ENCODE measurements at places on chromosomes 11 and 22.

GRCh38 chr22:23841736-23842445 lies 3.1 kb upstream of the DERL3 start:
- no peak for DNase-seq

DNA sequence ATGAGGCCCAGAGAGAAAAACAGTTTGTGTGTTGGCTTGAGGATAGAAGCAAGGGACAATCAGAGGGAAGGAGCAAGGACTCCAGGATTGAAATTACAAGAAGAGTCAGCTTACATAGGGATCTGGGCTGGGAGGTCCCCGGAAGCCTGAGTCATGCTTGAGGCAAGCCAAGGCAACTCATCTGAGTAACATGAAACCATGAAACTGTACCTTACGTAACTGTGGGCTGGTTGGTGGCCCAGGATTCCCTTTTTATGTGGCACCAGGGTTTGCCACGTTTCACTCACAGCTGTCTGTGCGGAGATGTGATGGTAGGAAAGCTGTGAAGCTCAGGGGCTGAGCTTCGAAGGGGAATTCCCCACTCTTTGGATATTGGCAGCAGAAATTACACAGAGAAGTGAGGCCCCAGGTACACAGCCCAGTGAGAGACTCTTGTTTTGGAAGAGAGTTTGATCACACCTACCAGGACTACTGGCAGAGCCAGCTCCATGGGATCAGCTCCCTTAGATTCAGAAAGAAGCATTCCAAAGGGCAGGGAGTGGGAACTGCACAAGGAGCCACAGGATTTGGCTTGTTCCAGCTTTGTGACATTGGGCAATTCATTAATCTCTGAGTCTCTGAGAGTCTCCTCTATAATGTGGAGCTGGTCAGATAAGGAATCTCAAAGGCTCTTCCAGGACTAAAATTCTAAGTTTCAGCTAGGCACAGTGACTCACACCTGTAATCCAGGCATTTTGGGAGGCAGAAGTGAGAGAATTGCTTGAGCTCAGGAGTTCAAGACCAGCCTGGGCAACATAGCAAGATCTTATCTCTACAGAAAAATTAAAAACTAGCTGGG lies 7.8 kb downstream of the SLC5A1 start:
- no peak for DNase-seq

GRCh38 chr11:62402226-62402959 lies 16.4 kb upstream of the SCGB1A1 start:
- DNase-seq = no peak

DNA sequence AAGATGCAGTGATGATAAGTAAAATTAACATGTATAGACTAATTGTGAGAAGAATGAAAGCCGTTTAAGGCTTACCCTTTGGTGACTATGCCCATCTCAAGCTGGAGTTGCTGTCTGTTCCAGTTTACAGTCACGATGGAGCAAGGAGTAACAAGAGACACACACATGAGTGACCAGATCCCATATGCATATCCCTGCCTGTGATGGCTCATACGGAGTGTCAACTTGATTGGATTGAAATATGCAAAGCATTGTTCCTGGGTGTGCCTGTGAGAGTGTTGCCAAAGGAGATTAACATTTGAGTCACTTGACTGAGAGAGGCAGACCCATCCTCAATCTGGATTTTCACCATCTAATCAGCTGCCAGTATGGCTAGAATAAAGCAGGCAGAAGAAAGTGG lies 786.8 kb downstream of the FAM181B start:
- DNase-seq = no peak

DNA sequence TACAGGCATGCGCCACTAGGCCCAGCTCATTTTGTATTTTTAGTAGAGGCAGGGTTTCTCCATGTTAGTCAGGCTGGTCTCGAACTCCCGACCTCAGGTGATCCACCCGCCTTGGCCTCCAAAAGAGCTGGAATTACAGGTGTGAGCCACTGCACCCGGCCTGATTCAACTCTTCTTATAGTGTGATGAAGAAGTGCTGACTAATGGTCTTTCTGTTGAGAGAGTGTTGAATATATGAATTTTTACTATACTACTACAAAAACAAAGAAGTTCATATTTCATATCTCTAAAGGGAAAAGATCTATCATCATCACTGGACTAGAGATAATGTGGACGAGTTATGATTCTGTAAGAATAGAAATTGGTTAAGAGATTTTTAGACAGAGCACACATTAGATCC lies 320.1 kb downstream of the SOX6 start:
- DNase-seq = no peak

- DNase-seq = no peak
Measured at GRCh38 chr22:46017166-46017565, 40.2 kb upstream of the WNT7B start.

GRCh38 chr11:126189109-126189929 lies 22.1 kb downstream of the RPUSD4 start:
- DNase-seq = no peak

- no peak for DNase-seq
Measured at GRCh38 chr11:2287091-2287490, 14.6 kb downstream of the C11orf21 start.

DNA sequence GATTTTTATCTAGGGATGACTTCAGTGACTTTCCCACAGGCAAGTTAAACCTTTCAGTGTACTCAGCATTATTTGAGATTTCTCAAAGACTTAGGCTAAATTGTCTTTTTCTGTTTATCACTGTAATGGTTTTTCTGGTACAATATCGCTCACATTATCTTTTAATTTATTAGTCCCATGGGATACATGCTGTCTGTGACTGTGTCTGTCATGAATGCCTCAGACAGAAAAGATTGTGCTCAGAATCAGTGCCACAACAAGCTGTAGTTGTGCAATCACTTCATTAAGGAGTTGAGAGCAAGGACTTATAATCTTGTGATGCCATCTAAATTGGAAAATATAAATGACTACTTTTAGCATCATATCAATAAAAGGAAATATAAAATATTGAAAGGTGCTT lies 2374.2 kb upstream of the RAG2 start:
- no peak for DNase-seq

DNA sequence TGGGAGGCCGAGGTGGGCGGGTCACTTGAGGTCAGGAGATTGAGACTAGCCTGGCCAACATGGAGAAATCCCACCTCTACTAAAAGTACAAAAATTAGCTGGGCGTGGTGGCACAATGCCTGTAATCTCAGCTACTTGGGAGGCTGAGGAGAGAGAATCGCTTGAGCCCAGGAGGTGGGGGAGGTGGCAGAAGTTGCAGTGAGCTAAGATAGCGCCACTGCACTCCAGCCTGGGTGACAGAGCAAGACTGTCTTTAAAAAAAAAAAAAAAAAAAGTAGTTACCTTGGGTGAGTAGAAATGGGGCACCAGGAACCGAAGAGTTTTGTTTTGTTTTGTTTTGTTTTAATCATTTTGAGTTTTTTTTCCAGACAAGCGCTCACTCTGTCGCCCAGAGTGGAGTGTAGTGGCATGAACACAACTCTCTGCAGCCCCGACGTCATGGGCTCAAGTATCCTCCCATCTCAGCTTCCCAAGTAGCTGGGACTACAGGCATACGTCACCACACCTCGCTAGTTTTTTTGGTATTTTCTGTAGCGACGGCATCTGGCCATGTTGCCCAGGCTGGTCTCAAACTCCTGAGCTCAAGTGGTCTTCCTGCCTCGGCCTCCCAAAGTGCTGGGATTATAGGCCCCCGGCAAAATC lies 15.8 kb downstream of the THAP12 start:
- no peak for DNase-seq

GRCh38 chr22:50581950-50582492 lies 628 bp downstream of the CHKB start:
- no peak for DNase-seq

GRCh38 chr11:27697679-27698275 lies 2.5 kb downstream of the BDNF start:
- no peak for DNase-seq

GRCh38 chr22:36687516-36687915 lies 16.0 kb downstream of the CACNG2 start:
- no peak for DNase-seq

DNA sequence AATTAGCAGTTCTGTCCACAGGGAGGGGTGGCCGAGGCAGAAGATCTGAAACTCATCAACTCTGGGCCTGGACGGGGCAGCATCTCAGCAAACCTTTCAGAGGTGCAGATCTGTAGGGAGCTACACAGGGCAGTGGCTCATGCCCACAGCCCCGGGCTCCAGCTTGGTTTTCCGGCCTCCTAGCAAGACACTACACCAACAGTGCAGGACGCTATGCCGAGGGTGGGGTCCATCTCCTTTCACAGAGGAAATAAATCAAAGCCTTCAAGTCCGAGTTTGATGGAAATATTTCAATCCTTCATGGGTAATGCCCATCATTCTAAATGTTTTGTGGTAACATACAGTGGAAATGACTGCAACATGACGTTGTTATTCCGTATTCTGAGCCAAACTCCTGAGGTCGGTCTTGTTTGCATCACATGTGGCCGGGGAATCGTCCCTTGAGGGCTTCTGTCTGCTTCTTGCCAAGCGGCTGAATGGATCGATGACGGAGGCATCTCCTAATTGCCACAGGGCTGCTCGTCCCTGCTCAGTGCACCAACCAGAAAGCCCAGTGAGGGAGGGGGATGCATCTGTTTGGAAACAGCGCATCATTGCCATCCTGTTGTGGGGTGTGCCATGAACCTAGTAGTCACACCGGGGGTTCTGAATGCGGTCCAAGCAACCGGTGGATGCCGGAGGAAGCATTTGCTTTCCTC lies 30.0 kb downstream of the LINC01488 start:
- no peak for DNase-seq

- DNase-seq = no peak
Measured at GRCh38 chr11:13760115-13760514, 91.6 kb downstream of the FAR1 start.

- DNase-seq = no peak
Measured at GRCh38 chr11:101729406-101730078, 145.7 kb upstream of the TRPC6 start.

DNA sequence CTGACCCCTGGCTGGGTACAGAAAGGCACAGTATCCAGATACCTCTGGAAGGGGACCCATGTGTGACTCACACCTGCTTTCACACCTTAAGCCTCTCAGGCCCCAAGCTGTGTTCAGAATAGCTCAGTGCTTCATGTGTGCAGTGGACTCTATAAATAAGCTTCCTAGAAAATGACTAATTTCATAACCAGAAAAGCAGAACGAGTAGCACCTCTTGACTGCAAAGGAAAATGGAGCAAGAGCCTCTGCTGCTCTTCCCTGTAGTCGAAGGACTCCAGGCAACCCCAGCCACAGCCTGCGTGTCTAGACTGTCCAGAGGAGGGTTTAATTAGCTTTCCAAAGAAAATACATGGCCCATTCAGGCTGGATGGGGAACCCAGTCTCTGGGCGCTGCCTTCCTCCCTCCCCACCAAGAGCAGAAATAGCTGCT lies 23.1 kb downstream of the PTPN5 start:
- no peak for DNase-seq

DNA sequence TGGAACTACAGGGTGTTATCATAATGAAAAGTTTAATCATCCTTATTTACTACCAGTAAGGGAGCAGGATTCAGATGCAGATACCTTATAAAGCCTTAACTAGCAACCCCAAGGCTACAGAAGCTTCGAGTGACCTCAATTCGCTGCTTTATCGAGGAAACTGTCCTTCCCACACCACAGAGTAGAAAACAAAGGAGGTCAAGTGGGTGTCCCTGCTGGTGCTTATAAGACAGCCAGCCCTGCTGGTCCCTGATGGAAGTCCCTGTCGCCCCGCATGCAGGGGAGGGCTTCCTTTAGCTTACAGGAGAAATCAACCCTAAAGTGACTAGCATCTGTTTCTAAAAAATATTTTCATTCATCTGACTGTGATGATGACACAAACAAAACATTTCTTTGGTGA lies 7.3 kb downstream of the MN1 start:
- DNase-seq = no peak

DNA sequence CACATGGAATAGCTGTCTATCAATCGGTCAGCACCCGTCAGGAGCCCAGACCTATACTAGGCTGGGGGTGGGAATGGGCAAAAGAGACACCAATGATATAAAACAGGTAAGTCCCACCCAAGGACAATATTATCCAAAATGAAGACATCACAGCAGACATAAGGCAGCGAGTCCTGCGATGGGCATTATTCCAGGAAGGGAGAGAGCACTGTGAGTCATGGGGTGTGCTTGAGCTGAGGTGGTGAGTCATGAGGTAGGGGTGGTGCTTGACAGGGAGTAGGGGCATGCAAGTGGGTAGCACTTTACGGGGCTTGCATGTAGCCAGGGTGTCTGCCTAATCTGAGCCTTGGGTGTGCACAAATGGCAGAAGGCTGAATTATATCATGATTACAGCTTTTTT lies 605.0 kb upstream of the CADM1 start:
- DNase-seq = no peak

- DNase-seq = no peak
Measured at GRCh38 chr11:12031856-12032544, 23.6 kb upstream of the DKK3 start.

- DNase-seq = no peak
Measured at GRCh38 chr11:105393326-105393725, 216.5 kb upstream of the GRIA4 start.

- no peak for DNase-seq
Measured at GRCh38 chr11:120722524-120722923, 211.0 kb downstream of the GRIK4 start.

GRCh38 chr11:75239531-75240290 lies 863 bp upstream of the TPBGL start:
- DNase-seq = no peak

GRCh38 chr22:42639541-42640241 lies 710 bp downstream of the ATP5MGL start:
- no peak for DNase-seq

DNA sequence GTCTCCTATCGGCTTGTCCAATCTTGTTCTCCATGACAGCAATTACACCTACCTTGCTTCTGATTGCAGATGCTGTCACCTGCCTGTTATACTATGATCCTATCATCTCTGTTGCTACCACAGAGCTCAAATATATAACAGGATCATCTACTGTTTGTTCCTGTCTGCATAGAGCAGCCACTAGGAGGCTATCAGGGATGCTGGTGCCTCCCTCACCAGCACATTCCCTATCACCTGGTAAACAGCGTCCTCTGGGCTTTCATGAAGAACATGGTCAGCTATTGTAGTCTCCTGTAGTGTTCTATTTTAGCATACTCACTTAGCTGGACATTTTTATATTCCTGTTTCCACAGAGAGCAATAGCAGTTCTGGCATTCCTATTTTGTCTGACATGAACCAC lies 87.8 kb upstream of the FAT3 start:
- DNase-seq = no peak

GRCh38 chr11:101692980-101693379 lies 109.2 kb upstream of the TRPC6 start:
- no peak for DNase-seq

Measured in stimulated activated CD8-positive, alpha-beta memory T cell treated with anti-CD3 and anti-CD28 coated beads, Interleukin-15, amount 100 ng/mL, for 1 hour (primary cell).